Hematopoietic multipotent progenitor cell (in vitro differentiated cells): ENCODE measurements at places on chromosomes 11 and 22. TPM values are rescaled to one million over a fixed set of nuclear protein-coding genes. Genes with fewer than 3 reads are reported as not detected.

CSNK2A3 gene
- total RNA-seq, result 0.54 TPM

DNA sequence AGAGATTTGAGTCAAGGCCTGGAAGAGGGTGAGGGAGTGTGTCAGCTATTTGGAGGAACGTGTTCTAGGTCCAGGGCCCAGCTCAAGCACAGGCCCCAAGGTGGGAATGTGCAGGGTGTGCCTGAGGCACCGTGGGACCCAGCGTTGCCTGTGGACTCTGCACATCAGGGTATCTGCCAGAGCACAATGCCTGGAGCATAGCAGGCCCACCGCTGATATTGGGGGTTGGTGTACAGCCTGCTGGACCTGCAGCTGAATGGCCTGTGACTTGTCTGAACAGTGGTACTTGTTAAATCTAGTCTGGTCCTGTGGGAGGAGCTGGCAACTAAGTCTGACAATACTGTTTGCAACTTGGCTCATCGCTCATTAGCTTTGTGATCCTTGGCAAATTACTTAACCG, 131.7 kb downstream of the GRIK4 start:
- DNase-seq, result no peak

ACO2 gene
- 99.1 TPM for total RNA-seq

GRCh38 chr22:30390974-30391691, 3.9 kb upstream of the RNF215 start:
- DNase-seq, result peak; percentile 90
